ENCODE measurements at places on chromosomes 5 and 9. TPM values are rescaled to one million over a fixed set of nuclear protein-coding genes. Genes with fewer than 3 reads are reported as not detected.

DNA sequence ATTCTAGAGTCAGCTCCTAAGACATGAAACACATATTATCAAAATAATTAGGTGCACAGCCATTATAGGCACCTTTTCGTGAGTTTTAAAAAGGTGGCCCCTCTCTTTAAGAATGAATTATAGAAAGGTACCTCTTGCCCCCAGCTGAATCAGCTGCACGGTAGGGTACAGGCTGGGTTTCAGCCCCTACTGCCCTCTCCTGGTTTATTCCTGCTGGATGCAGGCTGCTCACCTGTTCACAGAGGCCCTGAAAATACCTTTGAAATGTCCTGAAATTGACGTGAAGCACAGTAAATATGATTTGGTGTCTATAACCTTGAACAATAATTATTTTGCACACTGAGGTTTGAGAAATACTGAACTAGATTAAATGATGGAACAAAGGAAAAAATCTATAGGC, 504.8 kb upstream of the SGCD start:
- DNase-seq, result no peak

- DNase-seq, result no peak
Observed at GRCh38 chr5:139709582-139710318, 61.6 kb downstream of the CXXC5 start.

DNA sequence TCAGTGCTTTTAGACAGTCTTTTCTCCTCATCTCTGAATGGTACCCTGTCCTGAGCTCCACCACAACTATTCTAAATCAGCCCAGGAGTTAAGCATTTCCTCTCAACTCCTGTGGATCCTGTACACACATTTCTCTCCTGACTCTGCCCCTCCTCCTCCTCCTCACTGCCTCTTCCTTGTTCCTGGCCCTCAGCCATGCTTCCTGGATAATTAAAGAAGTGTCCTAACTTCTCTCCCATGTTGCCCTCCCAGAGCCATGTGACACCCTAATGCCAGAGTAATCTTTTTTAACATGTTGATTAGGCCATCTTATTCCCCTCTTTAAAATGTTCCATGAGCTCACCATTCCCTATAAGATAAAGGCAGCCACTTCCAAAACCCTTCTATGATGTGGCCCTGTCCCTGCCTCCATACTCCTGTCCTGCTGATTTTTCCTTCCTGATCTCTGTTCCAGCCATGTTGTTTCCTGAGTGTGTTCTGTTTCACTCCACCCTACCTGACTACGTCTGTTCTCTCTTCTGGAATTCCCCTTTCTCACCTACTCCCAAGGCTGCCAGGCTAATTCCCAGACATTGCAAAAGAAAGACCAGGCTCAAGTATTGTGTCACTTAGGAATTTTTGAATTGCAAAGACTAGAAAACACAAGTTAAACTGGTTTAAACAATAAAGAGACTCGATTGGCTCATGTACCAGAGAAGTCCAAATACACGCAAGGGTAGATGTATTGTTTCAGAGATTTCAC, 295.2 kb downstream of the MAST4 start:
- DNase-seq, result no peak

Gene CDKN2A
- total RNA-seq, result not detected

DNA sequence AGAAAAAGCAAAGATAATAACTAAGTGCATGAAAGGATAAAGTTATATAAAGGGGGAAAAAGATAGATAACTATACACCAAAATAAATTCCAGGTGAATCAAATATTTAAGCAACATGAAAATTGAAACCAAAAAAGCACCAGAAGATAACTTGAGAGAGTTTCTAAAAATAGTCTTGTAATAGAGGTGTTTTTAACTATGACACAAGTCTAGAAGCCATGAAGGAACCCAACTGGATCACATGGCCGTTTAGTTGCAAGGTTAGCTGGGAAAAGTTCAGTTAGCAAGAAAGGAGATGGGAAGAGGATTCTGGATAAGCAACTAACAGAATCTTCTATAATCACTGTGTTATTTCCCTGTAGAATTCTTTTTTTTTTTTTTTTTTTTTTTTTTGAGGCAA, 9.2 kb upstream of the RASA1 start:
- no peak for DNase-seq

- DNase-seq, result no peak
Observed at GRCh38 chr5:76406014-76406413, 2.9 kb downstream of the IQGAP2 start.

DNA sequence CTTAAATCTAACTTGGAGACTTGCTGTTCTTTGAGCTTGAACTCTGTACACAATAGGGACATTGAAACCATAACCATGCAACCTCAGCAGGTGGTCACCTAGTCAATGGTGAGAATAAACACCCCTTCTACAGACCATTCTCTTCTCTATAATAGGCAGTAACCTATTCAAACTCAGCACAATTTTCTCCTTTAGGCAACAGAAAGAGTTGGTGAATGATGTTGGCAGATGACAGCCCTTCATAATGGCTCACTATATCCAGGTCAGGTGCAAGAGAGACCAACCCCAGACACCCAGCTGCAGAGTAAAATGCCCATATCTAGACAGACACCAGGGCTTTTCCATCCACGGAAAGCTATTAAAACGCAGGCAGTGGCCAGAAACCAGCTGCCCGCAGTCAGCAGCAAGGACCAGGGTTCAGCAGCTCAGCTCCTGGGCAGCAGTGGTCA, 106.7 kb downstream of the SERINC5 start:
- DNase-seq, result no peak

DNA sequence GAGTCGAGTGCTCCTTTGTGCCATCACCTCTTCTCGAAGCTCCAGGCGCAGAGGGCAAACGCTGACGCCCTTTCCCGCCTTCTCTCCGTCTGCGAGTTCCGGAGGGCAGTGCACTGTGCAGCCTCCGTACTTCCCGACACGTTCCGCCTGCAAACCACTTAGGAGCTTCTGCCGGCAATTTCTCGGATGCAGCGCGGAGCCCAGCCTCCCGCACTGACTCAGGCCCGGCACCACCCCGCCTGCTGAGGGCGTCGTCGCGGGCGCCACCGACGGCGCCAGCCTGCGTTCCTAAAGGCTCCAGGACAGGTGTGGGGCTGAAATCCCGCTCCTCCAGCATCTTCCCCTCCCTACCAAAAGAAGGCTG, 9.3 kb upstream of the TRIM36 start:
- DNase-seq, result no peak

Gene TCF7
- total RNA-seq, result not detected

Measured in NCI-H460 (cell line).